ENCODE measurements at places on chromosomes 13 and 19.

DNA sequence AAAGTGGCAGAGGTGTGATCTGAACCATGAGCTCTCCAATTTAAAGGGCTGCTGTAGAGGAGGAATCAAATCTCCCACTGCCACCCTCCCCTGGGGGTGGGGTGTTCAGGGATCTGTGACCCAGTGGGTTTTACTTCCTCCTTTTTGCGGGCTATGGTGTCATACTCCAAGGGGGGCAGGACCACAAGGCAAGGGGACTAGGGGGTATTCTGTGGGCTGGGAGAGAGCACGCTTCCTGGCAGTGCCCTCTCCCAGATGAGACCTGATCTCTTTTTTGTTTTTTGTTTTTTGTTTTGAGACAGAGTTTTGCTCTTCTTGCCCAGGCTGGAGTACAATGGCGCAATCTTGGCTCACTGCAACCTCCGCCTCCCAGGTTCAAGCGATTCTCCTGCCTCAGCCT lies 10.3 kb downstream of the PLD3 start:
- DNase-seq, result no peak

DNA sequence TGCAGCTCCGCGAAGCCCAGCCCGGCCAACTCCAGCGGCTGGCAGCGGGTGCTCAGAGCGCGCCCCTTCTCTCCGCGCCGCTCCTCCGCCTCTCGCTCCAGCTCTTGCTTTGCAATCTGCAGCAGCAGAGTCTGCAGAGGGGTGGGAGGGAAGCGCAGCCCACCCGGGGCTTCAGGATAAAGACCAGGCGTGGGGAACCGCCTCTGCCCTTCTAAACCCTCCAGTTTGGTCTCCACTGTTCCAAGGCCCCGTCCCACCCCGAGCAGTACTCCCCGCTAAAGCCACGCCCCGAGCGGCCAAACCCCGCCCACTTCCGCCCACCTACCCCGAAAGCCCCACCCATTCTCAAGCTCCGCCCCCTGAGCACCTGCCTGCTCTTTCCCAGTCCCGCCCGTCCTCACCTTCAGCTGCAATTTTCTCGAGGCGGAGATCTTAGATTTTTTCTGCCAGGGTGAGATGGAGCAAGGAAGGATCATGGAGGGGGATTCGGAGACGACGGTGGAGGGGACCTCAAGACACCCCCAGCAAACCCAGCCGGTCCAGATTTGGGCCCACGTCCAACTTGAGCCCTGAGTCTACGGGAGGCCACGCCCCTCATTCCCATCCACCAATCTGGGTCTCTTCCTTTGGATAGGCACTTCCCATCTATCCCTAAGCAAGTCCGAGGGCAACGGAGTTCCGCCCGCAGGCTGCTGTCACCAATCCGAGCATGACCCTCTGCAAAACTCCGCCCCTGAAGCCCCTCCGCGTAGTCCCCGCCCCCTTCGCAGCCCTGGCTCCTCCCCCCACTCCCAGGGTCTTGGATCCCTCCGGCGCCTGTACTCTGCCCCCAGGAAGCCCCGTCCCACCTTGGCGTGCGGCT lies 1.1 kb downstream of the TNNI3 start:
- no peak for DNase-seq

DNA sequence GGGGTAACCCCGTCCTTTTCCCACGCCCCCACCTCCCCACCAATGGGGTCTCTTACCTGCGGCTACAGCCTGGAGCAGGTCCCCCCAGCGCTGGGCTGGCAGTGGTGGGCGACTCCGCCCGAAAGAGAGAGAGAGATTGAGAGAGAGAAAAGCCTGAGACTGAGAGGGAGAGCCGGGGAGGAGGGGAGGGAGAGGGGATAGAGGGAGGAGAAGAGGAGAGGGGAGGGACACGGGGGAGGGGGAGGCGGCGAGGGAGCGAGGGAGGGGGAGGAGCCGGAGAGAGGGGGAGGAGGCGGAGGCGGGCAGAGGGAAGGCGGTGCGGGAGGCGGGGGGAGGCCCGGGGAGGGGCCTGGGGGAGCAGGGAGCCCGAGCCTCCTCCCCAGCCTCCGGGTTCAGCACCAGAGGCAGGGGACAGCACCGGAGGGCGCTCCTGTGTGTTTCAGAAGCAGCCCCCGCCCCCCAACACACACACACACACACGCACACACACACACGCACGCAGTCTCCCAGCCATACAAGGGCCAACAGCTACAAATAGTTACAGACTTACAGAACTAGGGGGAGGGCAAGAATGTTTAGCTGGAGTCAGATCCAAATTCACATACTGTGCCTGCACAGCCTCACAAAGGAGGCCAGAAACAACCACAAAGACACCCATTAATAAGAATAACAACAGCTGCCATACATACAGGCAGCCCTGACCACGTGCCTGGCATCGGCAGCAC lies at the start of gene SLC8A2:
TSS of gene SLC8A2 (minus strand) at position 161 of the 725 bp plus-strand sequence. CDS start 5,490 bp downstream, outside the sequence.
- no peak for DNase-seq

- DNase-seq, result no peak
Measured at GRCh38 chr13:20904908-20905307, 2.4 kb upstream of the XPO4 start.

DNA sequence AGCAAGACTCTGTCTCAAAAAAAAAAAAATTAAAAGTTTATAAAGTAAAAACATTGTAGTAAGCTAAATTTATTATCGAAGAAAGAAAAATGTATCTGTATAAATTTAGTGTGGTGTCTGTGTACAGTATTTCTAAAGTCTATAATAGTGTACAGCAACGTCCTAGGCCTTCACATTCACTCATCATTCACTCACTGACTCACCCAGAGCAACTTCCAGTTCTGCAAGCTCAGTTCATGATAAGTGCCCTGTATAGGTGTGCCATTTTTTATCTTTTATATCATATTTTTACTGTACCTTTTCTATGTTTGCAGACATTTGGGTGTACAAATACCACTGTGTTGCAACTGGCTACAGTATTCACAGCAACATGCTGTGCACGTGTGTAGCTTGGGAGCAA lies 118.1 kb downstream of the TNFRSF19 start:
- DNase-seq, result no peak

DNA sequence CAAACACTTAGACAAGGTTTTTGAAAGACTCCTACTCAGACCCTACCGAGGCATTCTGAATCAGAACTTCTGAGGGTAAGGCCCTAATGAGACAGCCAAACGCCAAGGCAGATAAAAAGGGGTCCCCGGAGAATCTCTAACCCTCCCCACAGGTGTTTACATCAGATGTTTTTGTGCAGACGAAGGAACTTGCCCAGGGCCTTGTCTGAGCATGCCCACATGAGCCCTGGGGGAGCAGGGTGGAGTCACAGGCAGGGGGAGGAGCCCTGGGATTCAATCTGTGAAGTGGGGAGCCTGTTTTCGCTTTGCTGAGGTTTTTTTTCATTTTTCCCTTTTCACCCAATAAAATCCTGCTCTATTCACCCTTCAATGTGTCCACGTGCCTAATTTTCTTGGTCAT lies 61.6 kb upstream of the MED4 start:
- no peak for DNase-seq

DNA sequence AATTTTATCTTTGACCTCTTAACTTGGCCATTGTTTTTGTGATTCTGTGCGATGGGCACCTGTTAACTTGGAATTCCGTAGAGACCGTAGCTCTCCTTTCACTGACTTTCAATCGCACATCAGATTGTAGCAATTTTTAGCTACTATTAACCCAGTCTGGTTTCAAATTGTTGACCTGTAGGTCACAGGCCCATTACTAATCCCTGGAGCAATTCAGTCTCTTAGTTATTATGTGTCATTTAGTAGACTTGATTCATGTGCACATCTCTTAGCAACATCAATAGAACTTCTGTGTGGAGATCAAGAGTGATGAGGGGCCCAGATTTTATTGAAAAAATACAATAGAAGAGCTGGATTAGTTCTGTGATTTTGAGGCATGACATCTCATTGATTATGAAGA lies 549.6 kb upstream of the SLC10A2 start:
- DNase-seq, result no peak

DNA sequence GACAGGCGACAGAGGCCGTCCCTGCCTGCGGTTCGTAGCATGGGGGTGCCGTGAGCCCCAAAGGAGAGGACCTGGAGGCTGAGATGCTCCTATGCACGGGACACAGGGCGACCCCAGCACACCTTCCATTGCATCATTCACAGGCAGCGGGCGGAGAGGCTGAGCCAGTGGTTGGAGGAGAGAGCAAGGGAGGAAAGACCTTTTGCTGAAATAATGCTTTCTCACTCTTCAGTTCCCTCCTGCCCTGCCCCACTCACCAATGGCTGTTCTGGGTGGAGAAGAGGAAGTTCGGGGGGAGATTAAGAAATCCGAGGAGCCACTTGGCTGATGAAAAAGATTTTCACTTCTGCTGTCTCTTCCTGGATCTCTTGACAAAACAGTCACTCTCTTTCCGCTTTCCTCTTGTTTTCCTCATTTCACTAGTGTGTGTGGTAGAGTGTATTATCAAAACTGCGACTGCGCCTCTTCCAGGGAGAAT lies at the start of gene NLRP12:
TSS of gene NLRP12 (minus strand) at position 181 of the 478 bp plus-strand sequence. CDS start at position 41, 140 bp downstream.
- DNase-seq, result no peak

- no peak for DNase-seq
Measured at GRCh38 chr13:113586661-113587479, 2.3 kb downstream of the TFDP1 start.

- no peak for DNase-seq
Measured at GRCh38 chr13:50222569-50223332, 207.5 kb downstream of the KCNRG start.

DNA sequence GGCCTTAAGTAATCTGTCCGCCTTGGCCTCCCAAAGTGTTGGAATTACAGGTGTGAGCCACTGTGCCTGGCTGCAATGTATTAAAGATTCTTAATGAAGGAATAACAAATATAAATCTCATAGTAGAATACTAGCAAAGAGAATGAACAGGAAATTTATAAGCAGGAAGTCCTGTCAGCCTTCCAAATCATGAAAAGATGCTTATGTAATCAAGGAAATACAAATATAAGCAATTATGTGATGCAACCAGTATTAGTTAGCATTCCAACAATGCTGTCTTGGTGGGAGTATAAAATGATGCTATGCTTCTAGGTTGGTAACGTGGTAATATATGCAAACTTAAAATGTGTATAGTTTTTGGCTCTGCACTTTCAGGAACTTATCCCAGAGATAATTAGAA lies 133.8 kb downstream of the PDS5B start:
- DNase-seq, result no peak

DNA sequence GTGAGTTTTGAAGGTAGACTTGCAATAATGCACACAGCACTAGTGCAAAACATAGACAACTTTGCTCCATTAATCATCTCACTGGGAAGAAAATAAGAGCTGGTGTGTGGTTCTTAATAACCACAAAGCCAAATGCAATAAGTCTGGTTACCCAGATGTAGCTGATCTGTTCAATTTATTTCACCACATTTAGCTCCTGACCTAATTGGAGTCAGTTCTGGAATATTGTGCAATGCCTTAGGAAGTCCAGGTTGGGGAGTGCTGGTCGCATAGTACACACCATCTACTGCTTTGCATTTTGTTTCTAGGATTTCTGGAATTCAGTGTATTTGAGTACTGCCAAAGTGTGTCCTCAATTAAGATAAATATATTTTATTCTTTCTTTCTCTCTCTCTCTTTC lies 483.3 kb upstream of the SPRY2 start:
- no peak for DNase-seq

GRCh38 chr19:48644839-48645619 lies 958 bp downstream of the CA11 start:
- DNase-seq, result no peak

DNA sequence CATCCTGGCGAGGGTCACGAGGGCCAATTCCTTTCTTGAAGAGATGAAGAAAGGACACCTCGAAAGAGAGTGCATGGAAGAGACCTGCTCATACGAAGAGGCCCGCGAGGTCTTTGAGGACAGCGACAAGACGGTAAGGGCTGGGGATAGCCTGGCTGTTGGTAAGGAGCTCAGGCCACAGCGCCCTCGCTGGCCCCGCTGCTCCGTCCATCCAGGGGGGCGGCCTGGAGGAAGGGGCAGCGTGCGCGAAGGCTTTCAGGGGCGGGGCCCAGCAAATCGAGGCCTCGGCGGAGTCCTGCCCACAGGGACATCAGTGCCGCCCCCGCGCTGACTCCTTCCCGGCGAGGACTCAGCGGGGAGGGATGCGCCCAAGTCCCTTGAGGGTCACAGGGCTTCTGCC lies 6.9 kb downstream of the F10 start:
- DNase-seq, result no peak

GRCh38 chr19:17460372-17461230 lies at the start of gene NXNL1:
NXNL1 (minus strand) TSS chr19:17460926; CDS start chr19:17460869, 57 bp downstream.
- DNase-seq, result no peak

DNA sequence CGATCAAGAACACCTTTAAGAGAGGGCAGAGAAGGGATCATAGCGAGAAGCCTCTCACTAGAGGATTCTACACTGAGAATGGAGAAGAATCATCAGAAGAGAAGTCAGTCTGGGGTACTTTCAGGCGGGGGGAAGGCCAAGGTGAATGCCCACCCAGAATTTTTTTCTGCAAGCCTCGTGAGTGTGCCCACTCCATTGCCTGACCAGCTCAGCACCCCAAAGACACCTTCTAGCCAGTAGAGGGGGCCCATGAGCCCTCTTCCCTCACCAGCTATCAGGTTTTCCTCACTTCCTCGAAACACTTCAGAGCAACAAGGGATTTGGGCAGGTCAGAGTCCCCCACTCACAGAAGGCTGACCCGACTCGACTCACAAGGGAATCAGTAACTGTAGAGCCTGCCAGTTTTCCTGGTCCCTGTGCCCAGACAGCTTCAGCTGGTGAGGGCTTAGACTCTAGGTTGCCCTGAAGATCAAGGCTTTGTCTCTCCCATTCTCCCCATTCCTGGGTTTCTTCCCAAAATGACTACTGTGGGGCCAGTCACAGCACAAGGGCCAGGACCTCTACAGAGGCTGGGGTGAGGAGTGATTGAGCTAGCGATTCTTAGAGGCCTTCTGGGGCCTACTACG lies 18.4 kb downstream of the NLRP13 start:
- DNase-seq, result no peak

DNA sequence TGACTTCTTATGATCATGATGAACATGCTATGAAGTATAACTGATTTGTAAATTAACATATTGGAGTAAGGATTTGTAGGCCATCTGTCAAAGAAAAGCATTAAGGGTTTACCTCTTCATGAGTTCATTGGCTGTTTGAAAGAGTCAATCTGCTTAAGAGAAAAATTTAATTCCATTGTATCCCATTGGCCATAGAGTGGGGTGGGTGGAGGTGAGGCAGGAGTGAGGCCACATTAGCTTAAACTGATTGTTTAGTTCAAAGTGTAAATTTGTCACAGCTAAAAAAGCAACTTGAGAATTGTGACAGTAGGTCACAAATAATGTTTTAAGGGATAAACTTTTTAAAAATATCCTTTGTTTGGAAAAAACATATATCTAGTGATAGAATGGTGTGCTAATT lies 11.4 kb downstream of the GPR180 start:
- no peak for DNase-seq

DNA sequence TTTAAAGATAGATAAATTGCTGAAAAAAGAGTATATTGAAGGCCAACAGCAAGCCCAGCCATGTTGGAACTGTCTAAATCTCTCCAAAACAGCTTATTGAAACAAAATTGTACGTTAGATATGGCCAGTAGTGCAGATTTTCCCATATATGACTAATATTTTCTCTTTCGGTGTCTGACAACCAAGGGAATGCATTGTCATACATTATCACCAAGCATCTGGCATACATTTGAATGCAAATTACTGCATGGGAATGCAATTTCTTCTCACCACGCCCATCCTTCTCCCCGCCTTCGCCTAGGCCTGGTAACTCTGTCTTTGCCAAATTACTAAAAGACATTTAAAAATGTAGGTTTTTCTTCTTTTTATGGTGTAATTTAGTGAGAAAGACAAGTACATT lies 32.5 kb upstream of the IRS2 start:
- no peak for DNase-seq

GRCh38 chr13:99859178-99860177 lies 112.1 kb downstream of the ZIC5 start:
- DNase-seq, result no peak

GRCh38 chr19:40089462-40089861 lies 1.3 kb downstream of the ZNF780A start:
- DNase-seq, result no peak
